ENCODE measurements at places on chromosomes 7 and 10.

DNA sequence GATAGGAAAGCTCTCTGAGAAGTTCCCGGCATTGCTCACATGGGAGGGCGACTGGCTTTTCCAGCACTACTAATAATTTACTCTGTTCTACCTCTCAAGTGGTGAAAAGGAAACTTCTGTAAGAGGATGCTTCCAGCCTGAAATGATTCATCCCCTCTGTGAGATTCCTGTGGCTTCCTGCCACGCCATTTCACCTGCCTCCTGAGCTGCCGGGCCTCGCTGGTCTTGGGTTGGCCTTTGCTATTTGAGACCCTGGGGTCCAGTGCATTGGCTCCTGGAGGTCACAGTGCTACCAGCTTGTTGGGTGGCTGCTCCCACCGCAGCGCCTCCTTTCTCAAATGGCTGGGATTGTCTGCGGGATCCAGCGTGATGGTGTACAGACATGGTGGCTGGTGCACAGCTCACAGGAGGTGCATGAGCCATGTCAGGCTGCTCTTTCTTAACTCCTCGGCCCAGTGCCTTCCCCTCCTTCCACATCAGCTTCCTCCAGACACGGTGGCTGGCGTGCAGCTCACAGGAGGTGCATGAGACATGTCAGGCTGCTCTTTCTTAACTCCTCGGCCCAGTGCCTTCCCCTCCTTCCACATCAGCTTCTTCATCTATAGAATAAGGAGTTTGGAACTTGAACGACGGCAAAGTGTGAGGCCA, 42.9 kb upstream of the PCBD1 start:
- DNase-seq: no peak

- DNase-seq: no peak
These were observed 94.3 kb downstream of the ELAPOR2 start for GRCh38 chr7:86964973-86965726.

DNA sequence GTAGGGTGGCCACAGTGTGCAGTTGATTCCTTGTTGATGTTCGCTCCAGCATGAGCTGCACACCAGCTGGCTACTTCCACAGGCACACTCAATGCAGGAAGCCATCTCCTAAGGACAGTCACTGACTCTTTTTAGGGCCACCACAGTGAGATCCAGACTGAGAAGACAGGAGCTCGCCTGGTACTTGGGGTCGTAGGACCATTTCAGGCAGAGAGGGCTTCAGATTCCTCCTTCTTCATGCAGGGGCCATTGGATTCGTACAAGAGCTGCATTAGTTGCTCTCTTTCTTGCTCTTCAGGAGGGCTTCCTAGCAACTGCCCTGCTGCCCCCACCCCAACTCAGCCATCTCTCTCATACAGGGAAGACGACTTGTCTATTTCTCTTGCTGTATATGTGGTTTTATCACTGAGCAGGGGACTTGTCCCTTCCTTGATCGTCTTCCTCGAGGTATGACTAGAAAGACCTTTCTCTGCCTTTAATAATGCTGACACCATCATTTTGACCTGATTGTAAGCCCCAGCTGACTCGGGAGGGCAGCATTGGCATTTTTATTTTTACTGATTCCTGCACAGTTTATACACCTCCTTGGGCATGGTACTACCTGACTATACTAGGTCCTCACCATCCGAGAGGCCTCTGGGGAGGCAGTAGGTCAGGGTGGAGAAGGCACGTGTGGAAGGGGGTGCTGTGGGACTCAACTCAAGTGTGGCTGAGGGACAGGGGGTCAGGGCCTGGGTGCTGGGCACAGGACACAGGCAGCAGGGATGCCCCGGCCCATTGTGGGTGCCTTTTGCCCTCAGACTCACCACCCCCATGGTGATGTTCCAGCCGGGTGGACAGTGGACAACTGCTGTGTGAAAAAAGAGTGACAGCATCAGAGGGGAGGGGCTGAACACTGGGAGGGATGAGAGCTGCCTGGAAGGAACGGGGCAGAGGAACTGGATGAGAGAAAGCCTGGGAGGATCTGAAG, 136.7 kb upstream of the ZNF746 start:
- no peak for DNase-seq

DNA sequence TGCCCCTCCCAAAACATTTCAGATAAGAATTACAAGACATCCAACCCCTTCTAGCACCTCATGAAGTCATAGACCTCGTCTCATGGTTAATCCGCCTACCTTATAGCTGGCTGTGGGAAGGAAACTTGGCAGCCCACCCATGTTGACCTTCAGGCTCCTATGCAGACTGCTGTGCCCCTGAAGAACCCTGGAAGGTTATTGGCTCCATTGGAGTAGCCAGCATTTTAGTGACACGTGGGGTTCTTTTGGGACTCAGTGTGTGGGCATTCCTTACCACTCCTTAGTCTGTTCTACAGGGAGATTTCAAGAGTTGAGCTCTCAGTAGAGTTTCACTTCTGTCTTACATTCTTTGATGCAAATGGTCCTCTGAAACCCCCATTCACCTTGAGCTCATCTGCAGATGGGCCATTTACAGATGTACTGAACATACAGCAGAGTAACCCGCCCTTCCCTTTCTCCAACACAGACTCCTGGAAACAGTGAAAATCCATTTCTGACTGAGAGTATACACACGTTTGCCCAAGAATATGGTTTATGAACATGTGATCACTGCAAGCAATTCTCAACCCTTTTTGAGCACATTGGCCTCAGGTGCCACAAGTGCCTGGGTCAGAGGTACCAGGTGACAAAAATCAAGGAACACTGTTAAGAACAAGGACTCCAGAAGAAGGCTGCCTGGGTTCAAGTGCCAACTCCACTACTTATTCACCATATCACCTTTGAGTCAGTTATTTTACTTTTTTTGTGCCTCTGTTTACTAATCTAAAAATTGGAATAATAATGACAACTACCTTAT, 54.0 kb upstream of the HECW1 start:
- no peak for DNase-seq

DNA sequence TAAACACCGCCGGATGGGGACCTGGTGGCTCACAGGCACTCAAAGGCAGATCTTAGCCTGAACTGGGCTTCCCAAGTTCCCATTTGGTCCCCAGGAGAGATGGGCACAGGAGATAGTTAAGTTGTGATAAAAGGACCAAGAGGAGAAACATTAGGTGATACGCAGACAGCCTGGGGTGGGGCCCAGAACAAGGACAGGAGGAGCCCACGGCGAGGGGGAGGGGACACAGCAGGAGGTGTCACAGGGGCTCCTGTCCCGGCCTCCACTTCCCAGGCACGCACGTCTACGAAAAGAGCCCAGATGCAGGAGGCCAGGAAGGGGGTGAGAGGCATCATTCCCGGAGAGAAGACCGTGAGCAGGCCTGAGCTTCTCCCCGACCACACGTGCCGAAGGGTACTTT, 16.3 kb upstream of the DNAAF5 start:
- no peak for DNase-seq

DNA sequence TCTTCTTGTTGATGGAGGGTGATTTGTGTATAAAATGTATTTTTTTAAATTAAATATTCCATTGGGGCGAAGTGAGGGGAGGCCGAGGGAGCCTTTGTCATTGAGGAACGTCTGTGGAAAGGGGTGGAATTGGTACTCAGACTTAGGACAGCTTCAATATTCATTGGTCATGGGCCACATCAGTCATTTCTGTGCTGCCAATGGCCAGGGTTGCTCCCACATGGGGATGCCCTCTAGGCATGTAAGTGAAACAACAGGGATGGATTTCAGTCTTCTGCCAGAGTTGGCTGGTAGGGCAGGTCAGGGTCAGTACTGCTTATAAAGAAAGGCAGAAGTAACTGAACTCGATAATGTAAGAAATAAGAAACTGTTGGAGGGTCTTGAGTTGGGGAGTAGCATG, 47.2 kb downstream of the NEURL1 start:
- no peak for DNase-seq

DNA sequence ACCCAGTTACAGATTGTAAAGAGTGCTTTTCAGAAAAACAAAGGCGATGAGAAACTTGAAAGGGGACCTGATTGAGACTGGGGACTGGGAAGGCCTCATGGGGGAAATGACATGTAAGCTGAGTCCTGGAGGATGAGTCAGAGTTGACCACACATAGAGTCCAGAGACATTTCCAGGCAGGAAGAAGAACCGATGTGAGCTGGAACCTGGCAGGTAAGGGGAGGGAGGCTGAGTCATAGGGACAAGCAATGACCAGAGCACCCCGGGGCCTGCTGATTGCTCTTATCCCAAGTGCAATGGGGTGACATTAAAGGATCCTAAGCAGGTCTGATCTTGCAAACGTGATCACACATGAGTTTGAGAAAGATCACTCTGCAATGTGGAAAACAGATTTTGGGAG, 11.7 kb downstream of the TLL2 start:
- no peak for DNase-seq

DNA sequence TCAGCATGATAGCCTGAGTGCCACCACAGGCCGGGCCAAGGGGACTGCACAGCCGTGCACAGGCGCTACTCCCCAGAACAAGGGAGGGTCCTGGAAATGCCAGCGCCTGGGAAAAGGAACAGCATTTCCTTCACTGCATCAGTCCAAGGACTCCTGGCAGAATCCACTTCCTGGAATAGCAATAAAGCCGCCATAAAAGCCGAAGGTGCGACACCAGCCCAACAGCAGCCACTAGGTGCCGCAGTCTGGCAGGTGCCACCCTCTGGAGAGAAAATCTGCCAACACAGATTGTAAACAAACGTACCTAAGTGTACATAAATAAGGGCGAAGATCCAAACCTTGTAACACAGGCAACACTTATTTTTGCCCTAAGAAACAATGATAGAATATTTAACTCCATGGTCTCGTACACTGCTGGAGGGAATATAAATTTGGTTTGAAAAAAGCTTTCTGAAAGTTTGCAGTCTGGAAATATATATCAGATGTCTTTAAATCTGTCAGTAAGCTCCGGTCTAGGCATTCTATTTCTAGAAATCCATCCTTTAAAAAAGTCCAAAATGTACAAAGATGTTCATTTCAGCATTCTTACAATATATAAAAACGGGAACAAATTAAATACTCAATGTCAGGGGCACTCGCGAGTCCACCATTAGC, 22.2 kb downstream of the VOPP1 start:
- DNase-seq: no peak

GRCh38 chr7:128067983-128068382, 36.7 kb upstream of the LRRC4 start:
- DNase-seq: no peak

GRCh38 chr10:103854686-103855391, 537 bp downstream of the SH3PXD2A start:
- no peak for DNase-seq

DNA sequence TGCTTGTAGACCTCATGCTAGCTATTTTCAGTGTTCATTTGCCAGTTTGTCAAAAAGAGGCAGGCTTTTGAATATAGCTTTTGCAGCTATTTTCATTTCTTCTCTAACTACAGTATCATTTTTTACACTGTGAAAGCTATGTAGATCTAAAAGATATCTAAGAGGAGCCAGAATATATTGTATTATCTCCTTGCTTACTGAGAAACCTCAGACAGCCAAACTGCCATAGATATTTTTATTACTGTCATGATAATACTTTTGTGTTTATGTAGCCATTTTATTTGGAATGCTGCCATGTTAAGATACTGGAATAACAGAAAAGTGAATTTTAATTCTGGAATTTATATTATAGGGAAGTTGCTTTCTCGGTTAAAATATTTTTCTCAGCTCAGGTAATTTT, 37.2 kb downstream of the ANKIB1 start:
- no peak for DNase-seq

DNA sequence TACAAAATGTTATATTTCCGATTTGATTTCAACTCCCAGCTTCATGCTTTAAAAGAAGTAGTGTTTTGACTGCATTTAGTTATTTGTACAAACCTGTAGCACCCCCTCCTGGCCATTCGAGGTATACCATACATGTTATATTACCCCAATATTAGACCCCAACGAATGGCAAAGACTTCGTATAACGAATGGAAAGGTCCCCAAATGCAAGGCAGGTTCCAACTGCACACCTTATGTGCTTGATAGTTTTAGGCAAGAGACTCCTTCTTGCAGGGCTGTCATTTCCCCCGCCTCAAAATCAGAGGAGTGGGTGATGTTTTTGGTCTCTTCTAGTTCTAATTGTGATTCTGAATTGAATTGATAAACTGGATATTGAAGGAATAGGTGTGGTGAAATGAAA, 101.1 kb upstream of the TARP start:
- peak; percentile 46 for DNase-seq

- DNase-seq: no peak
These were observed 45.6 kb downstream of the JCAD start for GRCh38 chr10:30013757-30014156.

- no peak for DNase-seq
These were observed 451.3 kb downstream of the GPAM start for GRCh38 chr10:111732166-111732785.

DNA sequence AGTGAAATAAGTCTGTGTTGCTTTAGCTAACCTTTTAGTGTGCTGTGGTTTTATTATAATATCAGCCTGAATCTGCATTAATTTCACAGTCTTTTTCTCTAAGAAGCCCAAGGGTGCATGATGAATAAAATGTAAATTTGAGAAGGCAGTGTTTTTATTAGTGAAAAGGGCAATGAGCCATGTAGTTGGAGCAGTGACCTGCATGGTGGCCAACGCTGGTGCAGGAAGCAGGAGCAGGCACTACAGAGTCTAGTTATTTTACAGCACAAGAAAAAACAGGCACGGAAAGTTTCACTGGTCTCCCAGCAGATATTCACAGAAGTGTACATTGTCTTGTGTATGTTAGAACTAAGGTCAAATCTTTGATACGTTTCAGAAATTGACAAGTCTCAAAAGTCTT, 247.8 kb downstream of the CELF2 start:
- DNase-seq: no peak

DNA sequence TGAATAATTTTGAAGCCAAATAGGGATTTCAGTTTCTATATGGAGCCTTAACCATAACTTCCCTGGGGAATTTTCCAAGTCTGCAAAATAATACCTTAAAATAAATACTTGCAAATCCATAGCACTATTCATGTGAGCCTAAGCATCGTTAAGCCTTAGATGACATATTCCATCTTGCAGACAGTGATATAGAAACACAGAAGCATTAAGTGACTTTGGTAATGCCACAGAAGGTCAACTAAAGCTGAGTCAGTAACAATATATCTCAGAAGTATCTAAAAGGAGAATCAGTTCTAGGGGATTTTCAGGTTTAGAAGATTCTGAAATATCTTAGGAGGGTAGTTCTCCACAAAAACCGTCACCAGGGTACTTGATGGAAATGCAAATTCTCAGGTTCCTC, 163.4 kb upstream of the COL1A2 start:
- no peak for DNase-seq

GRCh38 chr7:73891178-73891885, 30.4 kb downstream of the TMEM270 start:
- no peak for DNase-seq

GRCh38 chr10:107898392-107898791, 733.9 kb upstream of the SORCS1 start:
- DNase-seq: no peak

- DNase-seq: no peak
These were observed 17.6 kb downstream of the PLCE1 start for GRCh38 chr10:94011296-94011695.

DNA sequence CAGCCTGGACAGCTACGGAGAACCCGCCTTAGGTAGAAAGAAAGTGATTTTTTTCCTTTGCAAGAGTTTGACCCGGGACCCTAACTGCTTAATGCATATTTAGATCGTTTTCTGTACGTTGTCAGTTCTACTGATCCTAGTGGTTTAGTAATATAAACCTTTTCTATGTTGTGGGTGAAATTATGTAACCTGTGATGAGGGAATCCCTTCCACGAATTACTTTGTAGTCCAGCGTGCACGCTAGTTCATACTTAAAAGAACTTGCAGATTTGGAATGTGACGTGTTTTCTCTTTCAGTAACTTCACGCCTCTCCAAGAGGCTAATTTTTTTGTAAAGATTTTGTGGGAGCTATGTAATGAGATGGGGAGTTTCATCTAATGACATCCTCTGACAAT, 705 bp downstream of the SLF2 start:
- DNase-seq: no peak

GRCh38 chr10:13270877-13271551, 28.9 kb downstream of the PHYH start:
- no peak for DNase-seq

Measured in stimulated activated CD4-positive, alpha-beta T cell treated with anti-CD3 and anti-CD28 coated beads, Interleukin-4, amount 100 ng/mL, for 48 hours (primary cell).